NCI-H2081 treated with DMSO at 0.1 percent for 48 hours (cell line): ENCODE measurements at places on chromosomes 4 and X.

DNA sequence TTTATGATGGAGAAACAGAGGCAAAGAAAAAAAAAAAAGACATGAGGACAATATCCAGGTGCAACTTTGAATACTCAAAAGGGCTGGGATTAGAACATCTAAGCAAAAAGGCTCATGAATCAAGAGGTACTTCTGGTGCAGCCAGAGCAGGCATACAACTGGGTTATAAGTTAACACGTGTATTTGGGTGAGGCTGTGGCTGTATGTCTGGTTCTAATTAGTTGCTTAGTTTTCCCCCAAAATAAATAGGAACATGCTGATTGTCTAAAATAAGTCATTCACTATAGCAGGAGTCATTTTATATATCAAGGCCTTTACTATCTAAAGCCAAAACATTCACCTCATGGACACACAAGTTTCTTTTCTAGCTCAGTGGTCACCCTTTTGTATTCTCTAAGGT lies 20.2 kb downstream of the NHS start:
- no peak for DNase-seq

DNA sequence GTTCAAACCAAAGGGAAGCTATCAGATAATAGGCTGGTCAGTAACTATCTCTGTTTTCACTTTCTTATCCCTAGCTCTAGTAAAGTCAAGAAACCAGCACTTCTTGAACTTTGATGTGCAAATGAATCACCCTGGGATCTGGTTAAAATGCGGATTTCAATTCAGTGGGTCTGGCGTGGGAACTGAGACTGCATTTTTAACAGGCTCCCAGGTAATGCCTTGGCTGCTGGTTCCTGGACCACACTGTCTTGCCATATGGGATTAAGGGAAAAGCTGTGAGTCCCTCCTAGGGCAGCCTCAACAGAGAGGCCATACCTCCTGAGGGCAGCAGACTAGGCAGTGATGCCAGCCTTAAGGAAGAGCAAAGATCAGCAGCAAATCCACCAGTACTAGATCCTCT lies 1.7 kb downstream of the RNF175 start:
- no peak for DNase-seq

- DNase-seq, result no peak
Observed at GRCh38 chr4:154640999-154641398, 28.5 kb upstream of the FGG start.

- DNase-seq, result no peak
Observed at GRCh38 chr4:153341575-153342090, 2.9 kb upstream of the MND1 start.

- DNase-seq, result no peak
Observed at GRCh38 chr4:109163493-109163892, 139.0 kb downstream of the COL25A1 start.
